NCI-H1105 (cell line): ENCODE measurements at places on chromosomes 1 and 21.
A peak's percentile ranks its signal among the peaks of the same experiment; 100 is the strongest.

GRCh38 chr1:15345705-15346345, 63.9 kb upstream of the EFHD2 start:
- DNase-seq: no peak

- no peak for DNase-seq
These were observed 42.4 kb upstream of the HP1BP3 start for GRCh38 chr1:20829531-20829930.

- no peak for DNase-seq
These were observed 133.5 kb downstream of the C1orf21 start for GRCh38 chr1:184520336-184520735.

DNA sequence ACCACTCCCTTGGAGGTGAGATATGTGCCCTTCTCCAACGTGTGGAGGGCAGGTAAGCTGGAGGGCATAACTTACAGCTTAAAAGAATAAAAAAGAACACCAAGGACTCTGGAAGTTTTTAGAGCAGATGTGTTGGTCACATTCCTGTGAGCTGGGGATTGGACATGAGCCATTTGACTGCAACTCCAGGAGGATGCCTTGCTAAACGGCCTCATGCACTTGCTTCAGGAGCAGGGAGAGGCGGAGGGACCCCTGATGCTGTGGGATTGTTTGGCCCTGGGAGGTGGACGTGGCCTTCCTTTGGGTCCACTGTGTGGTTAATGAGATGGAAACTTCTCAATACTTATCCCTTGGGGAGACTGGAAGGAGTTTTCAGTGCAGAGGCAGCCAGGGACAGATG, 185.6 kb downstream of the RHOU start:
- no peak for DNase-seq

GRCh38 chr1:1349256-1350012, at the start of gene DVL1:
Gene DVL1, minus strand, starts transcription at chr1:1349418. Its CDS starts 353 bp downstream, at chr1:1349065.
- peak; percentile 52 for DNase-seq

DNA sequence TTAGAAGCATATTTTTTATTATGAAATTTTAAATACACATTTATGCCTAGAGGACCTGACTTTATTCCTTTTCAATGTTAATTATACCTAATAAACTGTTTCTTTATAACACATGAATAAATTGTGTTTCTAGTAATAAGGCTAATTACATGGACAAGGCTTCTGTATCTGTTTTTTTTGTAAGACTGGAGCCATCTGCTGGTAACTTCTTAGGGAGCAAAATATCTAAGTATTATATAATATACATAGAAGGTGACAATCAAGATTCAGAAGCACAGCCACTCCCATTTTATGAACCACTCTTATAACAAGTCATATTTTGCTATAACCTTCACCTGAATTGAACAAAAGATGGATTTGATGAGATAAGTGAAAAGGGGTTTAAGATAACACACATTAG, 84.2 kb downstream of the LBR start:
- no peak for DNase-seq
